NCI-H187 (cell line): ENCODE measurements at places on chromosomes 1 and 21.

- DNase-seq, result no peak
Observed at GRCh38 chr1:213335084-213335483, 284.0 kb downstream of the RPS6KC1 start.

- no peak for DNase-seq
Observed at GRCh38 chr1:150429805-150430204, 57.4 kb upstream of the TARS2 start.

GRCh38 chr1:218480588-218481099 is 135.5 kb downstream of the TGFB2 start:
- no peak for DNase-seq

GRCh38 chr1:172408958-172409357 is 11.5 kb upstream of the C1orf105 start:
- DNase-seq, result no peak

- DNase-seq, result no peak
Observed at GRCh38 chr1:207854001-207854400, 56.9 kb downstream of the CD34 start.

- DNase-seq, result no peak
Observed at GRCh38 chr21:46100020-46100419, 2.1 kb downstream of the COL6A2 start.

DNA sequence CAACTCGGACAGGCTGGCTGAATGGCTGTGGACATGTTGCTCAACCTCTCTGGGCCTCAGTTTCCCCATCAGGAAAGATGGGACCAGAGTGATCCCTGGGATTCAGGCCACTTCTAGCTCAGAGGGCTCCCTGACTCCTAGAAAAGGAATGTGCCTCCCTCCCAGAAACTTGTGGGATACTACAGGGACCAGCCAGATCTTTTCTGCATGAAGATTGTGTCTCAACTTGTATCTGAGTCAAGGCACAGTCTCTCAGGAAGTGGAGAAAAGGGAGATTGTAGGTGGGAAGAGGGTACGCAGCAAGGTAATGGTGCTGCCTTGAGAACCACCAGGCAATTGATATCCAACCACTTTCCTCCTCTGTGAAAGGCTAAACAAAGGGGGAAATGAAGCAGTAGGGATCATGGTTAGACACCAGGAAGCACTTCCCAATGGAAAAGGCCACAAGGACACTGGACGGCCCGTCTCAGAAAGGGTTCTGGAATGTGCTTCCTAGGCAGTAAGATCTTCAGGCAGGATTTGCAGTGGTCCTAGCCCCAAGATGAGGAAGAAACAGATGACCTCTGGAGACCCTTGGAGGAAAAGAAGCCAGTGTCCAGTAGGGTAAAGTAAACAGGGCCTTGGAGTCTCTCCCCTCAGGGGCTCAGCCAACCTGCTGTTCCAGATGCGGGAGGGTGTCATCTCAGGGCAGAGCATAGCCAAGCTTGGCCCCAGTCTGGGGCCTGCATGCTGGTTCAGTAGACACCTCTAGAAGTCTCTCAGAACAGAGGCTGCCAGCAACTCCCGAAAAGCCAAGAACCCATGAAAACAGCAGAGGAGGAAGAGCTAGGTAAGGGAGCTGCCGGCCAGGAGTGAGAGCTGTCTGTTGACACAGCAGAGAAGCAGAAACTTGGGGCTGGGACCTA is 16.8 kb downstream of the IFFO2 start:
- no peak for DNase-seq

DNA sequence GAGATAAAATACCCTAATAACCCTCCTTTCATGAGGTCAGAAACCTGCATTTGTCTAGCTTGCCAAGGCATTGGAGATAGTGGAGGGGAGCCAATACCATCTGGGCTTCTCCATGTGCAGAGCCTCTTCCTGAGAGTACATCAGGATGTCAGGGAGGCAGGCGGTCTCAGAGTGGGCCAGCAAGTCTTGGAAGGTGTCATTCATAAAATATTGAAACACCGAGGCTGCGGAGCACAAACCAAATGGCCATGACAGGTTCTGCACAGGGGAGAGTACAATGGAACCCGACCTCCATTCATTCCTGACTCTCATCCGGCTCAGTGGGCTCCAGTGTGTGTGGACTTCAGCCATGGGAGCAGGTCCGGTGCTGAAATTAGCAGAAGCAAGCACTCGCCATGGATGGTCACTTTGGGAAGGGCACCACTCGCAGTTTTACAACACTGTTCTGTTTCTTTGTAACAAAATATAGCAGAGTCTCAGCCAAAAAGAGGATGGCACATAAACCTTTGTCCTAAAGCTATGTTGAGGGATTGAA is 446.6 kb downstream of the SIPA1L2 start:
- no peak for DNase-seq

GRCh38 chr1:54528613-54529012 is 19.4 kb upstream of the ACOT11 start:
- no peak for DNase-seq

- no peak for DNase-seq
Observed at GRCh38 chr1:90504509-90504908, 212.6 kb downstream of the BARHL2 start.

GRCh38 chr1:243415663-243416408 is 160.0 kb downstream of the SDCCAG8 start:
- DNase-seq, result no peak
